T-helper 1 cell treated with Interleukin-12 subunit alpha and Interleukin-12 subunit beta and Interleukin-4 antibody, amounts not matched to agents 30 ng/mL and 1 ng/mL, for 36 hours (primary cell): ENCODE measurements at places on chromosomes 16 and 17. TPM values are rescaled to one million over a fixed set of nuclear protein-coding genes. Genes with fewer than 3 reads are reported as not detected.

GPR139 gene
- not detected in 2 replicates for total RNA-seq

NPIPA3 gene
- total RNA-seq: 1.8 and 4.0 TPM in 2 replicates

TRAF7 gene
- 56.7 and 57.3 TPM in 2 replicates for total RNA-seq

CLDN9 gene
- total RNA-seq: 0.10 TPM in 1 of 2 replicates, not detected in the other

NKD1 gene
- 1.0 and 1.5 TPM in 2 replicates for total RNA-seq

CTRB2 gene
- total RNA-seq: not detected in 2 replicates

KIAA0513 gene
- total RNA-seq: 9.9 and 10.4 TPM in 2 replicates

WFIKKN1 gene
- 0.69 and 0.76 TPM in 2 replicates for total RNA-seq
